Umbilical cord (tissue), 2 donors: ENCODE measurements at places on chromosomes 1 and 21. TPM values are rescaled to one million over a fixed set of nuclear protein-coding genes. Genes with fewer than 3 reads are reported as not detected.

CDK18 gene
- 11.6 TPM for total RNA-seq

ZFP69 gene
- 8.9 TPM for total RNA-seq

RHBDL2 gene
- total RNA-seq = not detected

LYPD8 gene
- not detected for total RNA-seq

TMPRSS3 gene
- total RNA-seq = 1.7 TPM

PCSK9 gene
- total RNA-seq = 2.6 TPM

CFHR4 gene
- total RNA-seq = not detected

TTC22 gene
- total RNA-seq = 1.7 TPM

PRDX6 gene
- total RNA-seq = 95.8 TPM

RGS8 gene
- total RNA-seq = 5.3 TPM

KIRREL1 gene
- 89.1 TPM for total RNA-seq

KCNE2 gene
- total RNA-seq = 0.72 TPM

SPATA46 gene
- not detected for total RNA-seq

CGN gene
- 5.3 TPM for total RNA-seq

CD5L gene
- not detected for total RNA-seq

DCST1 gene
- total RNA-seq = not detected
